ENCODE measurements at places on chromosomes 5 and 9.

DNA sequence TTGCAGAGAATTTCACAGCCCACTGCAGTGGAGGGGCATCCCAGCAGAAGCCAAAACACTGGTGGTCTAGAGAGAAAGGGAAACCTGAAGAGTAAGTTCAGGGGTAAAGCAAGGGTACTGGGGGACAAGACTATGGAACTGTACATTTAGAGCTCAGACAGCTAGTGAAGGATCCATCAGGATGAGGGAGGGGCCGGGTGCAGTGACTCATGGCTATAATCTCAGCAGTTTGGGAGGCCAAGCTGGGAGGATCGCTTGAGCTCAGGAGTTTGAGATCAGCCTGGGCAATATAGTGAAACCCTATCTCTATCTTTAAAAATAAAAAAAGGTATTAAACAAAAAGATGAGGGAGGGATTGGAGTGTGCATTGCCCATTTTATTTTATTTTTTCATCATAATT, 7.8 kb upstream of the ANKH start:
- DNase-seq: no peak

DNA sequence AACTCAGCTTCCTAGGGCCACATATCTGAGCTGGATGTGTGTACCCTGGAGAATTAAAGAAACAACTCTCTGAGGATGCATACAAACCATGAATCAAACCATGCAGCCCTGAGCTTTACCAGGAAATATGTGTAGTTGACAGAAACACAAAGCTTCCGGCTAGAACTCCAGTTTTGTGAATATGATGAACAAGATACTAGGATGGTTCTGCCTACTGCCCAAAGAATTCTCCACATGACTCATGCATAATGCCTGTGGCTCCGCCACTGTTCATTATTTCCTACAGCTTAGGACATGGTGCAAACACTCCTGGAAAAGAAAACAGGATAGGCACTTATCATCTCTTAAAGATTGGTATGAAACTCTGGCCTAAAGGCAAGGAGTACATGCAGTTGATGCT, 343.4 kb downstream of the DNAH5 start:
- no peak for DNase-seq

GRCh38 chr5:54421976-54422375, 33.5 kb upstream of the HSPB3 start:
- DNase-seq: no peak

GRCh38 chr5:11650936-11651335, 253.3 kb downstream of the CTNND2 start:
- no peak for DNase-seq

DNA sequence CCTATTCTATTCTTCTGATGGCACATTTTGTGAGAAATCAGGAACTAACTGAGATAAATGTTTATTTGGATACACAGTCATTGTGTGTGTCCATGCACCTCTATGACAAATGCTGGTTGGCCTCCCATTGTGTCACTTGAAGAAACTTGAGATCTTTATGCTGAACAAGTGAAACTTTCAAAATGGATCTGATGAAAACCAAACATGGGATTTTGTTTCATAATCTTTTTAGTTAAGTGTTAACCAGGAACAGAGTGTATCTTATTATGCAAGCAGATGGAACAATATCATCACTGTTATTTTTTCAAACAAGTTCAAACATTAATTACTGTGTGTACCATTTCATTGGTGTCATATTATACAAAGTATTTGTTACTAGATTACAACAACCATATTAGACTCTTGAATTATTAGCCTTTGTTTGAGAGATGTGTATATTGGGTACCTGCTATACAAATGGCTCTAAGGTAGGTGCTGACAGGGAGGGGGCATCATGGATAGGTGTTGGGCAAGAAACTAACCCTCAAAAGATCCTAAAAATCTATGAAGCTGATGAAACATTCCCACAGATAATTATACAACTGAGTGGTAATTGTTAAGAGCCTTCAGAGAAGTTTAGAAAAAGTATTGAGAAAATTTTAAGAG, 159.8 kb downstream of the PALM2AKAP2 start:
- no peak for DNase-seq

DNA sequence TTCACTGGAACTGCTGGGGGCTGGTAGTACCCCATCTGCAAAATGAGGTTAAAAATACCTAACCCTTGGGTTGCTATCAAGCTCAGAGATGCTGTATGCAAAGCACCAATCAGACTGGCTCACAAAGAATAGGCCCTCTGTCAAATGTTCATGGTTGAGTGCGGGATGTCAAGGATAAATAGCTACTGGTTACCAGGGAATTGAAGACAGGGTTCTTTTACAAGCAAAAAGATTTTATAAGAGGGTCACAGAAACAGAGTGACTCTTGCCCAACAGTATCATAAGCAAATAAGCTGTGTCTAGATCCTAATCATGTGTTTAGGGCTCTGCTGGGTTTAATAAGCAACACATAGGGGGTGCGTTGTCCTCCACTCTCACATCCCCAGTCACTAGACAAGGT, 11.9 kb downstream of the SYK start:
- no peak for DNase-seq

- DNase-seq: no peak
Measured at GRCh38 chr5:926417-927171, 33.9 kb downstream of the TRIP13 start.

- DNase-seq: no peak
Measured at GRCh38 chr5:52469420-52469819, 318.3 kb upstream of the ITGA1 start.

- no peak for DNase-seq
Measured at GRCh38 chr9:90176901-90177300, 465.7 kb downstream of the DIRAS2 start.

DNA sequence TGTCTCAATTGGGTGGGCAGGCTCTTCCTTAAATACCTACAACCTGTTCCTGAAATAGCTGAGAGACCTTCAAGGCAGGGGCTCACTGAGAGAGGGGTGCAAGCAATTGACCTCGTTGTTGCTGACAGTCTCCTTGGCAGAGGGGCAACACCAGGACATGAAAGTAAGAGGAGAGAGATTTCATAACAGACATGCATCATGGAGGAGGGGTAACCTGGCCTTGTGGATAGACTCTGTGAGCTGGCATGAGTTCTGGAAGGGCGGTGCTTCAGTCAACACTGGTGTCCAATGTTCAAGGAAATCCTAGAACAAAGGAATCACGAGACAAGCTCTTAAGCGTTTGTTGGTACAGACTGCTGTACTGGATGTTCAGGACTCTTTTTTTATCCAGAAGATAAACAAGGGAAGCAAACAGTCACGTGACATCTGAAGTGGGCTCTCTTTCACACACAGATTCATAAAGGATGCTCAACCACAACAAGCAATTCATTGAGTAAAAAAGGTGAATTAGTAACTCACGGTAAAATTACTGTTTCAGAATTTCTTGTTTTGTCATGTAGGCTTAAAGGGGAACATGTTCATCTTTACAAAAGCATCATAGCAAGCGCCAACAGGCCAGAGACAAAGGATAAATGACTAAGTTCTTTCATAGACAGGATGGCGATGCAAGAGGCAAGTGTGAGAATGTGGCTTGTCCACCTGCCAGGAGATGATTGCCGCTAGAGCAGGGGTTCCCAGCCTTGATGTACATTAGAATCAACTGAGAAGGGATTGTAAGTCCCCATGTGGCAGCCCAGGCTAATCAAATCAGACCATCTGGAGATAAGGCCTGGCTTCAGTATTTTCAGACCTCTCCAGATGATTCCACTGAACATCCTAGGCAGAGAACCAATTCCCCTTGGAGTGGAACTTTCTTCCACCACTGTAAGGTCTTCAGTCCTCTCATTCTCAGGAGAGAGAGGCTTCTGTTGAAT, 20.7 kb downstream of the ANKRA2 start:
- DNase-seq: no peak

- DNase-seq: no peak
Measured at GRCh38 chr9:136326061-136326760, 1.1 kb upstream of the GPSM1 start.

DNA sequence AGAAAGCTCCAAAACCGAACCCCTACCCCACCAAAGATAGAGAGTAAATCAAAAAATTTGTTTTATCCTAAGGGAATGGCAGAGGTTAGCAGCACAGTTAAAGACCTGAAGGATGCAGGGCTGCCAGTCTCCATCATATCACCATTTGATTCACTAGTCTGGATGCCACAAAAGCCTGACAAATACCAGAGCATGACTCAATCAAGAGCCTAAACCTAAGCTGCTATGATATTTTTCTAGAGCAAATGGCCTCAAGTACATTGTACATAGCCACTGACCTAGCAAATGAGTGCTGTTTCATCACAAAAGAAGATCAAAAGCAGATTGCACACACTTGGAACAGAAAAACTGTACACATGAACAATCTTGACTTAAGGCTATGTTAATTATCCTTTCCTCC, 48.0 kb downstream of the DPYSL3 start:
- no peak for DNase-seq

DNA sequence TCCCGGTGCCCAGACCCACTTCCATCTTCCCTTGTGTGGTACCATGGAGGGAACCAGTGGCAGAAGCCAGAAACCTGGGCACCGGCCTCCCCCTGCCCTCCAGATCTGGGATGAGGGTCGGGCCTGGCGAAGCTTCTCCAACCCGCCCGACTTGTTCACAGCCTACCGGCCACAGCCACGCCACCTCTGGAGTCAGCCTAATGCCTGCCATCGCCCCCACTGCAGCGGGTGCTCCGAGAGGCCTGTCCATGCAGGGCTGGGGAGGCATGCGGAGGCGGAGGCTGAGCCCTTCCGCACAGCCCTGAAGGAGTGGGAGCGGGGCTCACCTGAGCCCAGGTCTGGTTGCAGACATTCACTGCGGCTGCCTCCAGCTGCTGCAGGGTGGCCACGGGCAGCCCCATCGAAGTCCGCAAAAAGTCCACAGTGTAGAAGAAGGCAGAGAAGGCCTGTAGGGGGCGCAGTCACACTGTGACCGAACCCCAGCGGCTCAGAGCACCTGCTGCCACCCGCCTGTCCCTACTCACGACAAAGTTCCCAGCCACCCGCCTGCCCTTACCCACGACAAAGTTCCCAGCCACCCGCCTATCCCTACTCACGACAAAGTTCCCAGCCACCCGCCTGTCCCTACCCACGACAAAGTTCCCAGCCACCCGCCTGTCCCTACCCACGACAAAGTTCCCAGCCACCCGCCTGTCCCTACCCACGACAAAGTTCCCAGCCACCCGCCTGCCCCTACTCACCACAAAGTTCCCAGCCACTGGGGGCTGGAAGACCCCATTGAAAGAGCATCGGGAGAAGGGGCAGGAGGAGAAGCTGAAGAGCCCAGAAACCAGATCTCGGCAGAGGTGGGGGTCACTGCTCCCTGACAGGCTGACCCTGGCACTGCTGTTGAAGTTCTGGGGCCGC, 3.8 kb upstream of the NPDC1 start:
- DNase-seq: no peak

GRCh38 chr5:11268891-11269290, 507.9 kb upstream of the DAP start:
- DNase-seq: no peak

GRCh38 chr9:5886114-5886939, 4.4 kb upstream of the MLANA start:
- DNase-seq: peak; percentile 62

DNA sequence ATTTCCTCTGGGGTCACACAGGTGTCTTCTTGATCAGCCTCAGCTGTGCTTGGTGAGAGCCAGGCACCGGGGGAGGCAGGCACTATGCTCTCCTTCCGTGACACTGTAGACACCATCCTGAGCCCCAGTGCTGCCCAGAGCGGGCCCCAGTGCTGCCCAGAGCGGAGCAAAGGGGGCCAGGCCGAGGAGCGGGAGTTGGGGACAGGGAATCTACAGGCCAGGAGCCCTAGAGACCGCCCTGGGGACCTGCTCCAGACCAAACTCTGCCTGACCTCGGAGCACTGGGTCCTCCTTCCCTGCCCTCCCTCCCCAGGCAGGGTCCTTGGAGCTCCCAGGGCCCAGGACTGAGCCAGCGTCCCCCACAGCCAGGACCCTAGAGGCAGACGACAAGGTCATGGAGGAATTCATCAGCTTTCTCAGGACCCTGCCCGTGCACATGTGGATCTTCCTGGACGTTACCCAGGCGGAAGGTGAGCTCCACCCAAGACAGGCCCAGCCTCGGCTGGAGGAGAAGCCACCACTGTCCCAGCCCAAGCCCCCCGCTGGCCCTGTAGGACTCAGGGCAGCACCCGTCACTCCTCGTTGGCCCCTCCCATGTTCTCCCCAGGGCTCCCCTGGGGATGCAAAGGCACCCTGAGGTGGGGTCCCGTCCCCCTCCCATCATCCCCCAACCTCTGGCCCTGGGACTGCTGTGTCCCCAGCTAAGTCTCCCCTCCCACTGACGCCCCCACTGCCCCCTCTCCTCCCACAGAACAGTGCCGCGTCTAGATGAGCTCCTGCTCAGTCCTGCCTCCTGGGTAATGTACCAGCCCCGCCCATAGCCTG, 30.2 kb downstream of the PAEP start:
- no peak for DNase-seq

DNA sequence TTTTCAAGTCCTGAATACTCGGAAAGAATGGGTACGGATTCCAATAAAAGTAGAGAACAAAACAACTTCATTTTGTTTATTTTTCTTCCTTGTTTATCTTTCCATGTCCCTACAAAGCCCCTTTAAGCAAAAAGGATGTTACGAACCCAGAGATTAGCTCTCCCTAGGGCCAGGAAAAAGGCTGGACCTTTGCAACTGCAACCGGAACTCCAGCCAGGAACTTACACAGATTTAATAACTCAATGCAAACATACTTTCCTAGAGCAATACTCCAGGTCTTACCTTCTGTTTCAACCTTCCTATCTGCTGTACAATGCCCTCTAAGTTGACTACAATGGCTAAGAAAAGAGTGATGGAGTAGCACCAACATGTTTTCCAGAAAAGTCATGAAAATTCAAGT, 7.0 kb downstream of the DENND1A start:
- DNase-seq: no peak

DNA sequence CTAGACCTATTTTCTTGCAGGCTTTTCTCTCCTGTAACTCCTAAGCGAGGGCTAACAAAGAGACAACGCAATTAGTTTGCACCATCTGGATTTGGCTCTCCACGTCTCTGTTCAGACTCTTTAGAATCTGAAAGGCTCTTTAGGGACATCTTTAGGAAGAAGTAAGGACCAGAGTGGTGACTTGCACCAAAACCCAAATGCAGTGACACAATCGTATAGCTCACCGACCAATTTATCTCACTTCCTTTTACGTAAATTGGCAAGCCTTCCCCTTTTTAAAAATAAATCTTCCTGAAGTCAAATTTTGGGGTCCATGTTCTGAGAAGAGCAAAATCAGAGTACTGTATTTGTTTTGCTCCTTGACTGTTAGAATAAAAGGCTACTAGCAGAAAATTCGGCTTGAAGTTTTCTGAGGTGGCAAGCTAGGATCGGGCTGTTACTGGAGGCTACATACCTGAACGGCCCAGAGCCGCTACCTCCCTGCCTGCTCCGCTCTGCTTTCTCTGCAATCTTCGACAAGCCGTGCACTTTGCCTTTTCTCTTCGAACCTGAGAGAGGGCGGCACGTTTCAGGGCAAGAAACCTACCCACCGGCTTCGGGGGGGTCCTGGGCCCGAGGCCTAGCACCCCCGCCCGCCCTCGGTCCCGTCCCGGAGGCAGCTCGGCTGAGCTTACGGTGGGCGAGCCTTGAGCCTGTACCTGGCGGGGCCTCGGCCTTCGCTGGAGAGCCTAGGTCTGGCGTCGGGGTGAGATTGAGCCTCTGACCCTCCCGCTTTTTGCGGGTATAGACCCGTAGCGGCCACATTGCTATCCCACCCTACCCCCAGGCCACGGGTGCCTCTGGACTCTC, 537 bp downstream of the MEIKIN start:
- no peak for DNase-seq

All from activated CD8-positive, alpha-beta memory T cell treated with anti-CD3 and anti-CD28 coated beads for 4 hours (primary cell).